ENCODE measurements at places on chromosomes 6 and 20.

DNA sequence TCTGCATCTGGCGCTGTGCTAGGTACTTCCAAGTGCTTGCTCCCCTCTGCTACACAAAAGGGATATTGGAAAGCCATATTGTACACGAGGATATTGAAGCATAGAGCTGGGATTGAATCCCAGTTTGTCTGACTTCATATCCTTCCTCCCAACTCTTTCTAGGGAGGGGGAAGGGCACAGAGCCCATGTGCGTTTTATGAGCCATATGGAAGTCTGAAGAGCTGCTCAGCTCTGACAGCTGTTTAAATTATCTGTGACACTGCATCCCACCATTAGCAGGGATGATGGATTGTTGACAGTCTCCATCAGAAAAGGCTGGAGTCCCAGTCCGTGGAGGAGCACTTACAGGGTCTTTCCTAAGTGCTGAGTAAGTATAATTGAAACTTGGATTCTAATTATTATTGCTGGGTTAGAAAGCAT lies 18.4 kb downstream of the TIAM2 start:
- no peak for DNase-seq

DNA sequence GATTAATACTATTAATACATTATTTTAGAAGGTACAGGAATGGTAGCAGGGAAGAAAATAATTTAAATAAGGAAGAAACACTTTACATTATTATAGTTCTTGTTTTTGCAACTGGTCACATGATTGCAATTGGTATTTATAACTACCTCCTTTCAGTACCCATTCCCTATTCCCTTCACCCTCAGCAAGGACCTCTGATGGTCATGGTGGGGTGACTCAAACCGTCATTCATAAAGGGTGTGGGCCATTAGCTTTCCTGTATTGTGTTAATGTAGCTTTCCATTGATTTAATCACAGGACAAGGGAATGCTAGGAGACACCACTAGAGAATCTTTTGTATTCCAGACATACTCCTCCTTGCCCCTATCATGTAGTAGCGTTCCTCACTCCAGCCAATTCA lies 47.2 kb upstream of the TMEM244 start:
- DNase-seq = no peak

DNA sequence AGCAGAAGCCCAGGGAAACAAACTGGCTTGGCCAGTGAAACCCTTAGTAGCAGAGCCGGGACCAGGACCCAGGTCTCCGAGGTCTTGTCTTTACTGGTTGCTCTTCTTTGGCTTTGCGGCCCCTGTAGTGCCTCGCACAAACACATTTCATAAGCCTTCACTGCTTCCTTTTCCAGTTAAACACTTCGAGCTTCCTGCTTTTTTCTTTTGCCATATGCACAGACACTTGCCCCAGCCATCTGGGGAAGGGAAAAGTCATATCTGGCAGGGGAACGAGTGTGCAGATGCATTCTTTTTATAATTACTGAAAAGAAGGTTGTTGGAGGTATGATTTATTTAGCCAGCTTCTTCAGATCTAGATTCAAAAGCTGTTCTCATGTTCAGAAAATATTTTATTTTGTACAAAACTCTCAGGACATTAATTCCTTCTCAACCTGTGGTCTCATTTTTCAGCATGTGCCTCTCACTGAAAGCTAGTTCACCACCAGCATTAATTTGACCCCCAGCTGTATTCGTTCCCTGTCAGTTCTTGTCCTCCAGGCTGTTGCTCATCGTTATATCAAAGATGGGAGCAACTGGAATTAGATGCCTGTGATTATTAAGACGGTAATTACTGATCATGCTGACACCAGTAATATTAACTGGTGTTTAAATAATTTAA lies 19.2 kb downstream of the KLHL32 start:
- DNase-seq = no peak

DNA sequence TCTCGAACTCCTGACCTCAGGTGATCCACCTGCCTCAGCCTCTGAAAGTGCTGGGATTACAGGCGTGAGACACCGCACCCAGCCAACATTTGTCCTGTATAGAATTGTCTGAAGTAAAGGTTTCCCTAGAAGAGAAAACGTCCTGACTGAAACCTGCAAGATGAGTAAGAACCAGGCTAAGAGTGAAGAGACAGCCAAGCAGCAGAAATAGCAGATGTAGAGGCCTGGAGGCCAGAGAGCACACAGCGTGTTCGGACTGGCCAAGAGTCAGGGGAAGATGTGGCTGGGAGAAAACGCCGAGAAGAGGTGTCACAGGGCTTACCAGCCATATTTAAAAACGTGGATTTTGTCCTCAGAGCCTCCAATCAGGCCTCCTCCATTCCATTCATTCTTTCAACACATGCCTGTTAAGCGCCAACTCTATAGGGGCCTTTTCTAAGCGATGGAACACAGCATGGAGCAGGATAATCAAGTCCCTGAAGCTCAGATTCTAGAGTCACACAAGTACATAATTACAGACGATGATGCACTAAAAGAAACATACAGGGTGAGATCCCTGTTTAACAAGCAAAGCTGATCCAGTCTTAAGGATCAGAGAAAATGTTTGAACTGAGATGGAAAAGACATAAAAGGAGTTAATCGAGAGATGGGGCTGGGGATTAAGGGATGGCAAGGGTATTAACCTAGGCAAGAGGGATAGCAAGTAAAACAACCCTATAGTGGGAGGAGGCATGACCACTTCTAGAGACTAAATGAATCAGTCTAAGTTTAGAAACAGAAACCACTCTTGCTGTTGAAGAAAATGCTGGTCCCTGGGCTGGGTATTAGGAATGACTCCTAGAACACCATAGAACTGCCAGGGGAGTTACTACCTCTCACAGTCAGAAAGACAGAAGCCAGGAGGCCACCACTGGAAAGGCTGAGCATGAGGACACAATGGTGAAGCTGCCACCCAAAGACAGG lies 4.8 kb downstream of the ZCCHC3 start:
- no peak for DNase-seq

- no peak for DNase-seq
Observed at GRCh38 chr6:100952006-100952405, 70.9 kb upstream of the ASCC3 start.

DNA sequence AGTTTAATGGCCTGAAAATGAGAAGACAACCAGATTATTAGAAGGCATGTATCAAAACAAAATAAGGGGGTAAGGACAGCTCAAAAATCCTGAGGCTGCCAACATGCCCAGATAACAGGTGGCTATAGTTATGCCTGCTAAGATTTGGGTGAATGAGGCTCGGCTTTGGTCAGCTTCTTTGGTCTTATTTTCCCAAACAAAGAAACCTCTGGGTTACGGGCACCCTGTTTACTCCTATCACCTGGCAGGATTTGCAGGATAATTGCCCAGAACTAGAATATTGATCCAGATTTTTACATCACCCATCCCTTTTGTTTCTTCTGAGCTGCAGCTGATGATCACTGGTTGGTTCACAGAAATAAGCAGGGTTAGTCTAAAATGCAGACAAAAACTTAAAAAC lies 74.3 kb downstream of the SLC16A10 start:
- no peak for DNase-seq

GRCh38 chr6:129402244-129402643 lies 307.7 kb downstream of the ARHGAP18 start:
- DNase-seq = no peak

GRCh38 chr6:120584111-120584760 lies 750.0 kb downstream of the TBC1D32 start:
- DNase-seq = no peak

DNA sequence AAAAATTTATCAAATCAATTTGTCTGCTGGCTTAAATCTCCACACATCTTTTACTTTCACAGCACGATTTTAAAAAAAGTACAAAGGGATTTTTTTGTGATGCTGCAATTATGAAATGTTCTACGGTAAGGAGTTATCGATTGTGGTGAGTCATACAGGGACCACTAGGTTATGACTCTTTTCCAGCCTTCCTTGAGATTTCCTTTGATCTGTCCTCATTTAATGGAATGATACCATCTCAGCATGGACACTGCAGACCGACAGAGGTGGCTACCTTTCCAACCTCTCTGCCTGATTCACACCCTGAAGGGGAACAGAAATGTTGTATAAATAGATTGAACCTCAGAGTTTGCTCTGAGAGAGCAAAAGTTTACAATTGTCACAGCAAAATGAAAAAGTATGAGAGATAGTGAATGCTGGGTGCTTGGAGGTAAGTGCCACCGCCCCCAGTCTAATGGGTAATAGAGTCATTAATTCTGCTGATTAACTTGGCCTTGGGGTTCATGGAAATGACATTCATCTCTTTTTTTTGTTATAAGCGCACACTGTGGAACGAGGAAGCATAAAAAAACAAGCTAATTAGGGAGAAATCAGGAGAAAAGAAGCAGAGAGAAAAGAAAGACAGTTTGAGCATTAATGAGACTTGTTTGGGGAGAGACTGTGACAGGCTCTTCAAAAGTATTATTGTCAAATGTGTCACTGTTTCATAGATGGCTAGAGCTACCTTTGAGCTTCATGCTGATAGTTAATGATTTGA lies 306.0 kb downstream of the RNF144B start:
- no peak for DNase-seq

- DNase-seq = no peak
Observed at GRCh38 chr6:142702501-142703460, 242.2 kb downstream of the HIVEP2 start.

DNA sequence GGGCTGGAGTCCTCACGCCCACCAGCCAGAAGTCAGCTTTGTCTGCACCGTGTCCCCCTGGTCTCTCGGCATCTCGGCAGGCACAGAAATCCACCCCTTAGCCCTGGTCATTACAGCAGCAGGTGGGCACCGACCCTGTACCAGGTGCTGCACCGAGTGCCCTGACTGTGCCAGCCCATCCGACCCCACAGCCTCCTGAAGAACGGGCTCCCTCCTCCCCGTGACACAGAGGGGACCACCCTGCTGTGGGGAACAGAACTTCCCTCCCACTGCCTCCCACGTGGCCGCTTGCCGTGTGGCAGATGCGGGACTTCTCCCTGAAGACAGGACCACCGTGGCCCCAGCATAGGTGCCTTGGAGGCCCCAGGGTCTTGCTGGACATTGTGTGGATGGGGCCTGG lies 161.2 kb downstream of the TAF4 start:
- DNase-seq = no peak

GRCh38 chr6:17932330-17932852 lies 55.0 kb downstream of the KIF13A start:
- no peak for DNase-seq

GRCh38 chr6:89612121-89612520 lies 26.4 kb downstream of the LYRM2 start:
- DNase-seq = no peak

- no peak for DNase-seq
Observed at GRCh38 chr6:11277275-11278206, 45.1 kb upstream of the NEDD9 start.

GRCh38 chr6:91926361-91926760 lies 1339.5 kb upstream of the MAP3K7 start:
- no peak for DNase-seq

DNA sequence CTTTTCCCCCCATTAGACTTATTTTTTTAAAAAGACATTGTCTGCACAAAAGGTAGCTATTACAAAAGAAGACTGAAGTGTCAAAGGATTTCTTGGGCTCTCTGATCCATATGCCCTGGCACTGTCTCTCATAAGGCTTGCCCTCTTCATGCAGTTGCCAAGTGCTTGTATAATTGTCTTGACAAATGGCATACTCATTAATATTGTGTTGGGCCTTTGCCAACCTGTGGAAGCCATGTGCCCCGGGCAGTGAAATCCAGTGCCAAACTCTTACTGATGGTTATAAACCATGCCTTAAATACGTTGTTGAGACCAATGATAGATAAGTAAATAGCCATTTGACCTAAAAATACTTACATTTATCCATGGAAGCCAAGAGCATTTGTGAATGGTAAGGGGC lies 98.1 kb downstream of the FARS2 start:
- DNase-seq = no peak

- DNase-seq = no peak
Observed at GRCh38 chr6:17665132-17665531, 41.6 kb downstream of the NUP153 start.

GRCh38 chr6:145863988-145864616 lies 49.5 kb upstream of the FBXO30 start:
- DNase-seq = no peak

DNA sequence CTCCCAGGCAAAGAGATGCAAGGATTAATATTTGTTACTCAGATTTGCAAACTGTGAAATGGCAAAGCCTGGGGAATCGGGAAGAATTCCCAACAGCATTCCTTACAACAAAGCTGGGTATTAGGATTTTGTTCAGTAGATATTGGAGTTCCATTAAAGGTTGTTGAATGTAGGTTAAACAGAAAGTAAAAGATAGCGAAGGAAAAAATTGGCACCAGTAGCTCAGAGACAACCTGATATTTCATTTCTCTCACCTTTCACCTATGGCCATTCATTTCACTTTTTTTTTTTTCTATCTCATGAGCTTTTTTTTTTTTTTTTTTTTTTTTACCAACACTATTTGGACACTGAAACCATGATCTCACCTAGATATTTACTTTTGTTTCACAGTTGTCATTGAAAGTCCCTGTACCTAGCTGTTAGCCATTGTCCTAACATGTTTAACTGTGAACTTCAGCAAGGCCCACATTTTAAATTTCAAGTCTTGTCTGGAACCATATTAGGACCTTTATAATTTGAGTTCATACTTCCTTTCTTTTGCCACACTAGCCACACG lies 552.5 kb downstream of the HAO1 start:
- no peak for DNase-seq

GRCh38 chr20:57638173-57638894 lies 18.1 kb upstream of the ZBP1 start:
- DNase-seq = no peak

DNA sequence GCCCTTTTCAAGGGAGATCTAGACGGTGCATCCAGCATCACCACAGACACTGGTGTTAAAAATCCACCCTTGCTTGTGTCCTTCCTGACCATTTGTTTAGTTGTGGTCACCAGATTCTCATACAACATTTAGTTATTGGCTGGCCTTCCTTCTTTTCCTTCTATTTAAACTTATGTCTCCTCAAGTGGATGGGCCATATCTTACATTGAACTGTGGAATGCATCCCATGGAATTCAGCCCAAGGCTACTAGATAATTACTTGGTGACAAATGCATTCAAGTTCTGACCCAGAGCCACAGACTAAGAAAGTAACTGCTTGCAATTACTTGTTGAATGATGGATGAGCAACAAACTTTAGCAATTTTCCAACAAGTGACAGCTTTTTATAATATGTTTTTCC lies 198.9 kb upstream of the SSTR4 start:
- DNase-seq = no peak

DNA sequence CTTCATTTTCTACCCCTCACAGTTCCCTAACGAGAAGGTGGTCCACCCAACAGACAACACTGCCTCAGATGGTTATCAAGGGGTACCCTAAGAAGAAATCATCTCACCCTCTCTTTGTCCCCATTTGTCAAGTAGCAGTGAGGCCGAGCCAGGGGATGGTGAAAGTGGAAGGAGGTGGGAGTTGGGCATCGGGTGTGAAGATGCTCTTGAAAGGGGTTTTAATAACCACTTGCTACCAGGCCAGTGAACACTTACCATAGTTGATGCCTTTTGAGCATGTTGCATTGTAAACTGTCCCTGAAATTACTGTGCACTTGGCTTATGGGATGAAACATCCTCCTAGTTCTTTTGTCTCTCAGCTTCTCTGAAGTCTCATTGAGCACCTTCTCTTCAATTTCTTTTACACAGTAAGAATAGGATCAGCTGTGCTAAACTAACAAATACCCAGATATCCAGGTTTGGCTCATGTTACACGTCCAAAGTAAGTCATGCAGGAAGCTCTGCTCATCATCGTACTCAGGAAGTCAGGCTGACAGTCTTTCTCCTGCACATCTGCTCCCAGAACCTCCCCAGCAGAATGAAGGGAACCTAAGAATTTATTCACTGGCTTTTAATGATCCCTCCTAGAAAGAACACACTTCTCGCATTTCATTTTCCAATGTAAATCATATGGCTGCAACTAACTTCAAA lies 13.3 kb downstream of the HLA-DPB1 start:
- DNase-seq = no peak

GRCh38 chr6:117544716-117545115 lies 57.6 kb downstream of the GOPC start:
- DNase-seq = no peak
